ENCODE measurements at places on chromosomes 4 and X. TPM values are rescaled to one million over a fixed set of nuclear protein-coding genes. Genes with fewer than 3 reads are reported as not detected.

- no peak for DNase-seq
These were observed 235.1 kb downstream of the PPARGC1A start for GRCh38 chr4:23654791-23655190.

DNA sequence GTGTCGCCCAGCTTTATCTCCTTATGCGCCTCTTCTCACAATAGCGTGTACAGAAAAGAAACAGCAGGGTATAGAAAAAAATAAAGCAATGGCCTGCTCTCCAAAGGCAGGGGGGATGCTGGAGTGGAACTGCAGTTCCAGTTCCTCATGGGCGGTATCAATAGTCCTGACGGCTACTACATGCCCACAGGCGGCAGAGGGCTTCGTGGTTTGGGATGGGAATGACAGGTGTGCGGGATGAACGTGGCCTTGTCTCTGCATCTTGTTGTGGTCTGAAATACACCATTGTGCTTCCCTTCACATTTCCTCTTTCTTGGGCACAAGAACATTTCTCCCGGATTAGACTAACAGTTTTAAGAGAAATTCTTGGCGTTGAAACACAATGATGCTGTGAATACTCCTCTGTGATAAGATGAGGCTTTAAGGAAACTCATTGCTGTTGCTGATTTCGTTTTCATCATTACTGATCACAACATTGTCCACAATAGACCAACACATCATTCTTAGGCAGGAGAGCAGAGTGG, 124.1 kb upstream of the IGFBP7 start:
- DNase-seq: no peak

DNA sequence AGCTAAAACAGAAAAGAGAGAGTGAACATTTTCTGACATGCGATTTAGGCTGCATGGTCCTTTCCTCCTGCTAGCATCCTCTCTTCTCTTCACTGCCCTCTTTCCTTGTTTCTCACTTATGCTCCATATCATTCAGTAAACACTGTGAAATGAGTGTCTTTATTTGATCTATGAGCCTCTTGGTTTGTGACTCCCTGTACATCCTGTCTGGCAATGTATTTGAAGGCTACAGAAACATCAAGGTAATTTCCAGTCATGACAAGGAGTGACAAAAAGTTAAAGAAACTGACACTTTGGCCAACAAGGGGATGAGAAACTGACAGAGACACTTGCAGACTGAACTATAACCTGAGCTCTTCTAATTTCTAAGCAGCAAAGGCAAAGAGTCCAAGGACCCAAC, 8.7 kb downstream of the FTHL17 start:
- no peak for DNase-seq

GRCh38 chr4:128573781-128574508, 235.6 kb upstream of the JADE1 start:
- peak; percentile 37 for DNase-seq

DNA sequence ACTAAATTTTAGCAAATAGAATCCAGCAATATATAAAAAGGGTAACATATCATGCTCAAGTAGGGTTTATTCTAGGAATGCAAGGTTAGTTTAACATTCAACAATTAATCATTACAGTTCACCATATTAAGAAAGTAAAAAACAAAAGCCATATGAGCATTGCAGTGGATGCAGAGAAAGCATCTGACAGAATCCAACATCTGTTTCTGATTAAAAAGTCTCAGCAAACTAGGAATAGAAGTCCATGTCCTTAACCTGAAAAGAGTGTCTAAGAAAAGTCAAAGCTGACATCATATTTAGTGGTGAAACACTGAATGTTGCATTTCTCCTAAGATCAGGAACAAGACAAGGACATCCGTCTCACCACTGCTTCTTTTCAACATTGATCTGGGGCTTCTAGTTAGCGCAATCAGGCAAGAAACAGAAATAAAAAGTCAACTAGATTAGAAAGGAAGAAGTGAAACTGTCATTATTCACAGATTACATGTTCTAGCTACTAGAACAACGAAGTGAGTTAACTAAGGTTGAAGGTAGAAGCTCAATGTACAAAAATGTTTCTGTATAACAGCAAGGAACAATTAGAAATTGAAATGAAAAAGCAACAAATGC, 49.3 kb downstream of the MRPL1 start:
- DNase-seq: no peak

- no peak for DNase-seq
These were observed 3.0 kb upstream of the XG start for GRCh38 chrX:2748815-2749188.

- DNase-seq: no peak
These were observed 197.0 kb downstream of the STIM2 start for GRCh38 chr4:27057662-27058061.

DNA sequence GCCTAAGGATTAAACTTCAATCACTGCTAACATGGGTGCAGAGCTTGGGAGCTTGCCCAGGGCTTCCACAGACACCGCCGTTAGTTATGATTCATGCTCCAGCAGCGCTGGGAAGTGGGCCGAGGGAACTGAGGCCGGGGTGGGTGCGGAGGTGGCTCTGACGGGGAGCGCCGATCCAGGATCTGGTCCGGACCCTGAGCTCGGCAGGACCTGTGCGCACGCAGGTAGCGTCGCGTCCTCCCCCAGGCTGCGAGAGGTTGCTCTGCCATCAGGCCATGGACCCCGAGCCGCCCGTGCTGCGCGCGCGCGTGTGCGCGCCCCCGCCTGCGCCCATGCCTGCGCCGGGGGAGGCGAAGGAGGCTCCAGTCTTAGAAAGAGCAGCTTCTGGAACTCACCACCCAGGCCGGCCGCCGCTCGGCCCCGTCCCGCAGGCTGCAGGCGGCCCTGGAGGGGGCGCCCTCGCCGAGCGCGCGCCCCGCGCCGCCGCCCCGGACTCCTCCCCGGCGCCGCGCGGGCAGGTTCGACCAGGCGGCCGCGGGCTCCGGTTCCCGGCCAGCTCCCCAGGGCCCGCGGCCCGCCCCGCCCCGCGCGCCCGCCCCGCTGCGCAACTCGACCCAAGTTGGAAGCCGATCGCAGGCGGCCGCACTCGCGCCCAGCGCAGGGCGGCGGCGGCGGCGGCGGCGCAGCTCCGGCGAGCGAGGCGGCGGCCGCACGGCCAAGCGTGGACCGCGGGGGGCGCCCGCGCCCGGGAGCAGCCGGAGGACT, 732 bp upstream of the ADRA2C start:
- peak; percentile 41 for DNase-seq

GRCh38 chrX:19863212-19863856, 24.1 kb downstream of the SH3KBP1 start:
- peak; percentile 17 for DNase-seq

- no peak for DNase-seq
These were observed 54.0 kb downstream of the MAML3 start for GRCh38 chr4:140099983-140100382.

GRCh38 chr4:48068182-48068581, 51.6 kb downstream of the NIPAL1 start:
- no peak for DNase-seq

DNA sequence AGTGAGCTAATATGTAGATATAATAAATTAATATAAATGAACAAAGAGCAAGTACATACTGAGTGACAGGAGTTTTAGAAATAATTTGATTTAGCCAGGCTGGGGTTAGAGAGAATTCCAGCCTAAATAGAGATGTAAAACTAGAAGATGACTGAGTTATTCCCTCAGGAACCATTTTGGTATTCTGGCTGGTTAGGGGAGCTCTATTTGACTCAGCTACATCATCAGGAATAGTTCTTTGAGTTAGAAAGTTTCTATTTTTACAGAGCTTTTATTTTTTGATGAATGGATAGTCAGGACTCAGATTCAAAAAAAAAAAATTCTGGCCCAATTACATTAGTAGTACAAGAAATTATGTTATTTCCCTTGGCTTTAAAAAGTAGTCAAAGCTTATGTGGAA, 180.4 kb upstream of the MID1 start:
- no peak for DNase-seq

GRCh38 chr4:83335701-83336100, 1.1 kb upstream of the HPSE start:
- DNase-seq: no peak

DNA sequence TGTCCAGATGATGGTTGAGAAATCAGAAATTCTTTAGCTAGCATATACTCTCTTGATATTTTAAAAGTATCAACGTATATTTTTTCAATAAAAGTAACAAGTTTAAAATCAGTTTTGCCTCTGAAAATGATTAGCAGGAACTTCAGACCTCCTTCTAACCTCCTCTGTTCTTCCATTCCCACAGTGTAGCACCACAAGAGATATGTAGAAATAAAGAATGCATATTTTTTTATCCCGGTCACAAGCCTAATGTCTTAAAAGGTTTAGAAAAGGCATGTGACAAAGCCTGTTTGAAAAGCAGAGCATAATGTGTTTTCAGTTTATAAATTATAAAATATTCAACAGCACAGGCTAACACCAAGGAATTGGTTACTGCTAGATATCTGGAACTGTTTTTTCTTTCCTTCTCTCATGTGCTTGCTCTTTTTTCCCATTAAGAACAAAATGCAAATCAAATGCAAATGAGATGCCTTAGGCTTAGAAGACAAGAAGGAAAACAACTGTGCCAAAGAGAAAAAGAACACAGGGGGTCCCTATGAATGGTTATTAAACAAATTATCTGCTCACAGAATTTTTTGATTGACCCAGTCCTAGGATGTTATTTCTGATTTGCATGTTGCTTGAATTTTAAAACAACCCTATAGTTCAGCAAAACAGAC, 351.7 kb upstream of the FAM241A start:
- no peak for DNase-seq

DNA sequence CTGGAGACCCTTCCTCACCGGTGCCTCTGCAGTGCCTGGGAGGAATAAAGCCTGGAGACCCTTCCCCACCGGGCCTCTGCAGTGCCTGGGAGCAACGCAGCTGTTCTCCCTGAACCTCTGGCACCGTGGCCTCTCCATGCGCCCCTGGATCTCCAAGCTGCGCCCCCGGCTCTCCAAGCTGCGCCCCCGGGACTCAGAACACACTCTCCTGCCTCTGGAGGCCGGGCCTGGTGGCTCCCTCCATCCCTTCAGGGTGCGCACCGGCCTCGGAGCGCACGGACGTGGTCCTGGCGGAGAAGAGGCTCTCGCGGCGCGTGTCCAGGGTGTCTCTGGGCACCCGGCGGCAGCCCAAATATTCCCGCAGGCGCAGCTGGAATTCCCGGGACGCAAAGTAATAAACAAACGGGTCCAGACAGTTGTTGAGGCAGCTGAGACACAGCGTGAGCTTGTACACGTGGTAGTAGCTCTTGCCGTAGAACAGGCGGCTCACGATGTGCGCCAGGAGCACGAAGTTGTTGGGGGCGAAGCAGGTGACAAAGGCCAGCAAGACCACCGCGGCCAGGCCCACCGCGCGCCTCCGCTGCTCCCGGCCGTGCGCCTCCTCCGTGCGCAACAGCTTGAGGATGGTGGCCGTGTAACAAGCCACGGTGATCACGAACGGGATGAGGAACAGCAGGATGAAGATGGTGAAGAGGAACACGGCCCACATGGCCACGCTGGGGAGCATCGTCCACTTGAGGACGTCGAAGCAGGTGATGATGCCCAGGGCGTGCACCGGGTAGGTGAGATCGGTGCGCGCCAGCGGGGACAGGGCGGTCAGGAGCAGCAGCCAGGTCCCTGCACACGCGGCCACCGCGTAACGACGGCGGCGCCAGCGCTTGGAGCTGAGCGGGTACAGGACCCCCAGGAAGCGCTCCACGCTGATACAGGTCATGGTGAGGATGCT, 12.8 kb upstream of the ASMTL start:
- no peak for DNase-seq

- no peak for DNase-seq
These were observed 10.7 kb downstream of the PLS3 start for GRCh38 chrX:115571712-115572111.

DNA sequence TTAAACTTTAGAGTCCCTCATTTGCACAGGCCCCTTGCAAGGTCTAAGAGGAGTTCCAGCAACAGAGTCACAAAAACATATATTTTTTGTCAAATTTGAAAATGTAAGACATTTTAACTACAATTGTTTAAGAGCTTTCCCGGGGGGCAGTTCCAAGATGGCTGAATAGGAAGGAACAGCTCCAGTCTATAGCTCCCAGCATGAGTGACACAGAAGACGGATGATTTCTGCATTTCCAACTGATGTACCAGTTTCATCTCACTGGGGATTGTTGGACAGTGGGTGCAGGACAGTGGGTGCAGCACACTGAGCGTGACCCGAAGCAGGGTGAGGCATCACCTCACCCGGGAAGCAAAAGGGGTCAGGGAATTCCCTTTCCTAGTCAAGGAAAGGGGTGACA, 71.4 kb upstream of the NMU start:
- no peak for DNase-seq

DNA sequence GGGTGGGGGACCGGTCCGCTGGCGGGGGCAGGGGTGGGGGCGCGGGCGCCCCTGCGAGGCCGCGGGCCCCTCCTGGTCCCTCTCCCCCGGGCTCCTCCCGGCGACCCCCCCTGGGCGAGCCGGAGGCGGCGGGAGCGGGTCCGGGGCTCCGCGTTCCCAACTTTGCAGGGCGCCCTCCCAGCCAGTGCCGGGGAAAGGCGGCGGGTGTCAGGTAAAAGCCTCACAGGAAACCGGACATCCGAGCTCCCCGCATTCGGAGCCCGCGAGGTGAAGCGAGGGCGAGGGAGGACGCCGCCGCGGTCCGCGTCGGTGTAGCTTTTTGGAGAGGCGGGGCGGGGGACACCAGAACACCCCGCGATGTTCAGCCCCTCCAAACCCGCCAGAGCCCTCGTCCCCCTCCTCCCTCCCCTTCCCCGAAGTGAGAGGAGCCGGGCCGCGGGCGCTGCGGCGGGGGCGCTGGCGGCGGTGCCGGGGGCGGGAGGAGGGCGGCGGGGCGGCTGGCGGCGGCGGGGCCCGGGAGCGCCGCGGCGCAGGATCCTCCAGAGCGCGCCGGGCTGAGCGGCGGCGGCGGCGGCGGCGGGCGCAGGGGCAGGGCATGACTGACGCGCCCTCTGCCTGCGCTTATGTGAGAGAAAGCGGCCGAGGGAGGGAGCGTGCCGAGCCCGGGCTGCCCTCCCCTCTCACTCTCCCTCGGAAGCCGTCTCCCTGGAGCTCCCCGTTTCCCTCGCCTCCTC, at the start of gene VEGFC:
Gene VEGFC, minus strand, starts transcription at position 597 of the 734 bp plus-strand sequence. CDS start 611 bp downstream, outside the sequence.
- peak; percentile 86 for DNase-seq

Gene AFF2
- polyA plus RNA-seq: 1.5 TPM

Gene GLUD2
- polyA plus RNA-seq: 0.35 TPM

Gene SLC4A4
- 3.2 TPM for polyA plus RNA-seq

Gene BCAP31
- 180 TPM for polyA plus RNA-seq

Gene USP51
- 1.3 TPM for polyA plus RNA-seq

Measured in lung (tissue), 17 donors.